ENCODE measurements at places on chromosomes 12 and 14. TPM values are rescaled to one million over a fixed set of nuclear protein-coding genes. Genes with fewer than 3 reads are reported as not detected.

Gene IAPP
- not detected for total RNA-seq

DNA sequence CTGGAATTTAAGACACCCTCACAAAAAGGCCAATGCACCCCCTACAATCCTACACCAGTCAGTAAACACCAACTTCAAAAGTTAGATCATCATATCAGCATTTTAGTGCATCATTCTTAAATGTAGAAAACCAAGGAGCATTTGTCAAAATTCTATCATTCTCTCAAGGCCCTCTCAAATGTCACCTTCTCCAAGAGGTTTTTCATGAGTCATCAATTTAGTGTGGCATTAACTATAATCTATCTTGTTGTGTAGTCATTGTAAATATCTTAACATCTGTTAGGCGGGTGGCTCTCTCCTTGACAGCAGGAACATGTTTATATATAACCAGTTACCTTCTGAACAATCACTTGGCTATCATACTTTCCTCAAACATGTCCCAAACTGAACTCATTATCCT lies 62.1 kb upstream of the G2E3 start:
- DNase-seq, result no peak

GRCh38 chr12:52605542-52605941 lies 4.3 kb upstream of the KRT72 start:
- DNase-seq, result no peak

Gene TCTN2
- total RNA-seq, result 10.2 TPM

GRCh38 chr14:58151133-58152013 lies 640 bp downstream of the ARMH4 start:
- DNase-seq, result no peak

- DNase-seq, result no peak
These were observed 54.4 kb downstream of the AKAP6 start for GRCh38 chr14:32383364-32384009.

DNA sequence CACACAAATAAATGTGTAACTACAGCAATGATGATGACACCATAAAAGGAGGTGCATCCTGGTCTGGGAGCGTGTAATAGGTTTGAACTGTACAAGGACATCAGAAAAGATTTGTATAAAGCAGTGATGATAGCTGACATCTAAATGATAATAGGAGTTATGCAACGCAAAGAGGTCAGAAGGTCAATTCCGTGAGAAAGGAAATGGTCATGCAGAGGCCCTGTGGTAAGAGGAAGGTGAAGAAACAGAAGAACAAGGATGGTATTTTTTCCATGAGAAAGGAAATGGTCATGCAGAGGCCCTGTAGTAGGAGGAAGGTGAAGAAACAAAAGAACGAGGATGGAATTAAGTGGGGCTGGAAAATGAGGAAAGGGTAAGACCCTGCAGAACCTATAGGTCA lies 106.7 kb upstream of the TMPO start:
- no peak for DNase-seq

Gene TCL1B
- not detected for total RNA-seq

GRCh38 chr12:76633415-76633814 lies 73.8 kb upstream of the OSBPL8 start:
- no peak for DNase-seq

GRCh38 chr12:4445156-4446101 lies at the start of gene FGF6:
FGF6 (minus strand) TSS chr12:4445815; CDS start chr12:4445570, 245 bp downstream.
- no peak for DNase-seq

- DNase-seq, result no peak
These were observed 23.4 kb upstream of the SLC35F4 start for GRCh38 chr14:57889245-57889644.

Gene SYNJ2BP
- 19.4 TPM for total RNA-seq

- DNase-seq, result no peak
These were observed 33.3 kb upstream of the PPP1CC start for GRCh38 chr12:110775997-110776396.

GRCh38 chr12:92574051-92574783 lies 128.6 kb upstream of the PLEKHG7 start:
- no peak for DNase-seq

Gene TNFAIP2
- 23.3 TPM for total RNA-seq

GRCh38 chr12:60391051-60391450 lies 795.2 kb downstream of the SLC16A7 start:
- DNase-seq, result no peak

Gene ANKRD33
- total RNA-seq, result not detected

Data from suprapubic skin (tissue), 4 donors.